Amygdala (tissue), 56 donors: ENCODE measurements at places on chromosomes 1 and 21.

GRCh38 chr1:169288011-169288414, 79.6 kb downstream of the NME7 start:
- DNase-seq, result no peak

- DNase-seq, result no peak
Observed at GRCh38 chr1:109275706-109276345, 7.1 kb downstream of the PSRC1 start.

DNA sequence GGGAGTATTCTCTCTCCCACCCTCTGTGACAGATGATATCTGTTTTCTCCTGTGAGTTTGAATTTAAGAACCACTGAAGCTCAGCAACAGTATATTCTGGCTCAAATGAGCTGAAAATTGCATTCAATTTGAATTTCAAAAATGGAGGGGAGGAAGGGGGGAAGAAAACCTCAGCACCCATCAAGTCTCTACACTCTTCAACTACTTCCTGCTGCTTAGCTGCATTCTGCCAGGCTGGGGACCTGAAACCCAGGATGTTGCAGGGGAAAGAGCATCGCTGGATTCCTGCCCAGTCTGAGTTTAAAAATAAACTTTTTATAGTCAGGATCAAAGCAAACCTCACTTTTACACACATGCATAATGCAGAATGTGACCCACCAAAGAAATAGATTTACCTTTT, 214.3 kb upstream of the ESRRG start:
- DNase-seq, result no peak

DNA sequence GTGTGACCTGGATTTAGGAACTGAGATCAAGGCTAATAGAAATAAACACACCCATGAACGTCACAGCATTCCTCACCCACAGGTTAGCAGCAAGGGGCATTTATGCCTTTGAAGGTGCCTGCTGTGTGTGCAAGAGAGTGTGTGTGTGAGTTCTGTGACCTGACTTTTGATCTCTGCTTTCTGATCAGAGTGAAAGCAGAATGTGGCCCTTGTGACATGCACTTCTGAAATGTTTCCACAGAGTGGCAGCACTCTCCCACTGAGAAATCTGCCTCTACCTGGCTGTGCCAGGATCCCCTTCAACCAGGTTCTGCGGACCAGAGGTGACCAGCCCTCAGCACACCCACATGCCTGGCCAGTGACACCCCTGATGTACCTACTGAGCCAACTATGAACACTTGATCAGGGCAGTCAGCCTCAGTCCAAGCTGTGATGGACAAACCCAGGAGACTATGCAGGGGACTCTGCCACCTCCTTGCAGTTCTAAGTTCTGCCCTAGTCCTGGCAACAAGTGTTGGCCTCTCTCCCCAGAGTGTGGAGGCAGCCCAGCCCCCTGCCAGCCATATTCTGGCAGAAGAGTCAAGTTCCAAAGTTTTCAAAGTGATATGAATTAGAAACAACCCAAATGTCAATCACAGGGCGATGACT, 41.0 kb downstream of the RXRG start:
- DNase-seq, result peak; percentile 11

DNA sequence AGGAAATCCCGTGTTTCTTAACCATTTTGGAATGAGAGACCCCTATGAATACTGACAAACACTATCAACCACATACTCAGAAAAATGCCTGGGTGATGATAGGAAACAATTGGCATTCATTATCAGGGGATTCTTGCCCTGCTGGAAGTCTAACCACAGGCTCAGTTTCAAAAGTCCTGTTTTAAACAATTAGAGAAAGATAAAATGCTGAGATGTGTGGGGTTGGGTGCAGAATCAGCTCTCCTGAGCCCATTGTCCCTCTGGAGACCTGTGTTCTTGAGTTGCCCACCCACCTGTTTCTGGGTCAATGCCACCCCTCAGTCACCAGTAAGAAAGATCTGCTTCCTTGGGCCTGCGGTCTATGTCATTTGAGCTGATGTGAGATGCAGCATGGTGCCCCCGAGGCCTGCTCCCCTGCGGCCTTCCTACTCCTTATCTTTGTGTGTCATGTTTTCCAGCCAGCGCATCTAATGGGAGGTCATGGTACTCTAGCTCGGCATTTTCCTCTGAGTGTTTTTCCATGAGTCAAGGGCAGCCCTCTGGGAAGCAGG, 130.3 kb upstream of the PLXNA2 start:
- DNase-seq, result no peak

DNA sequence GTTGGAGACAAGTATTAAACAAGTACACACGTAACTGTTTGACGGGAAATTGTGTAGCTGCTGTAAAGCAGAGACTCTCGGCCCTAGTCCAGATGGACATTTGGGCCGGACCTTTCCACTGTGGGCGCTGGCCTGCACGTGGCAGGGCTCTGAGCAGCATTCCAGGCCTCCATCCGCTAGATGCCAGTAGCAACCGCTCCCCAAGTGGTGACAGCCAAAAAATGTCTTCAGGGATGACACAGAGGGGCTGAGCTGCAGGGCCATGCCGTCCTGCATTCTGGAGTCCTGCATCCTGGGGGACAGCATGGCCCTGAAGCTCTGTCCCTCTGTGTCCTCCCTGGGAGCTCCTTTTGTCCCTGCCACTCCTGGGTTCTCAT, 24.8 kb downstream of the A3GALT2 start:
- no peak for DNase-seq

GRCh38 chr1:18913065-18913835, 10.9 kb upstream of the ALDH4A1 start:
- peak; percentile 82 for DNase-seq

DNA sequence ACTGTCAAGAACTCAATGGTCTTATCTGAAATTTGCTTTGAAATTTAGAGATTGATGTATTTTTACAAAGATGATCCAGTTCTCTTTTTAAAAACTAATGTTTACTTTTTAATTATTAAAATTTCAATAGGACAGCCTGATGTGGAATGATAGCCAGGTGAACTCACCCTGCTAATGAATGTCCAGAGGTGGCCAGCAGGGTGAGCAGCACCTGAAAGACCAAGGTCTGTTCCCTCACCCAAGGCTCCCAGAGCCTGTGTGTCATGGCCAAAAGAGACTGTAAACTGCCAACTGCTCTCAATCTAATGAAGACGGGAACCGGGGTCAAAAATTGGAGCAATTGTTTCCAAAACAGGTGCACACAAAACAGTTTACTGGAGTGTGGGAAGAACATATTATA, 340.4 kb downstream of the DISC1 start:
- DNase-seq, result no peak

GRCh38 chr1:97412166-97412565, 508.7 kb downstream of the DPYD start:
- DNase-seq, result no peak

DNA sequence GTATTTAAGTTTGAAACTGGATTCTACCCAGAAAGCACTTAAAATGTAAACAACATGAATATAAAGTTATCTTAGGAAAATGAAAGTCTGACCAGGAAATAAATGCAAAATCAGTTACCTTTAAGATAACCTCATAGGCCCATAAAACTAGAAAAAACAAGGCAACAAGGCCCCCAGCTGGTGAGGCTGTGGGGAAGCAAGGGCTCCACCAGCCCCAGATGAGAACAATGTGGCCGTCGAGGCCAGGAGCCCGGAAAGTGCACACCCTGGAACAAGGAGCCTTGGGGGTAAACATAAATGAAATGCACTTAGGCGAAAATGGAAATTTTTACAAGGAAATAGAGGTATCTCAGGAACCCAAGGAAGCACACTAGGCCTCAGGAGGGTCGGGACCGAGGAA, 37.9 kb upstream of the BMP8B start:
- DNase-seq, result no peak
